ENCODE measurements at places on chromosomes 12 and 14.

- DNase-seq: no peak
Measured at GRCh38 chr12:98085046-98085755, 430.2 kb upstream of the TMPO start.

DNA sequence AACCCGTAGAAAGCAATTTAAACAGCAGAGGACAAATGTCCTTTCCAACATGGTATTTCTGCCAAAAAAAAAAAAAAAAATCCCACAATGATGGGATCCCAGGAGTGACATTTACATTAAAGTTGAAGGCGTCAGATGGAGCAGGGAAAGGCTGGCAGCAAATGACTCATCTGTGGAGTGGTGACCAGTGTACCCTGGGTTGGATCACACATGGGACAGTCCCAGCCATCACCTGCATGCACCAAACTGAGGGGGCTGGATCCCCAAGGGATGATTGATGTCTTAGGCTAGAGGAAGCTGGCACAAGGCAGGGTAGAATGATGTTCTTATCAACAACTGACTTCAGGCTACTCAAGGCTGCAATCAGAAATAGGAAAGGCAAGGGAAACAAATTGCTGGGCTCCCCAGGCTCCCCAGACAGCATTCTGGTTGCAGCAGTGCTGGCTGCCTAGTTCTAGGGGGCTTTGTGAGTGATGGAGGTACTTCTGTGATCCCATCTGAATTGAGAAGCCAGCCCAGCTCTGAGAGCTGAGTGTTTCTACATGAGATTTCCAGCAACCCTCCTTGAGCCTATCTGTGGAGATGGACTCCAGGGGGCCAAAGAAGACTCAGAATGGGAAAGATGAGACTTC lies 117.9 kb downstream of the DPF3 start:
- no peak for DNase-seq

GRCh38 chr12:93080994-93081809 lies 152.1 kb upstream of the EEA1 start:
- peak; percentile 78 for DNase-seq

- DNase-seq: no peak
Measured at GRCh38 chr12:16335838-16336237, 11.6 kb upstream of the MGST1 start.

- DNase-seq: peak; percentile 65
Measured at GRCh38 chr14:99568567-99569560, 35.1 kb downstream of the CCDC85C start.

GRCh38 chr14:31241450-31242114 lies 34.0 kb upstream of the HECTD1 start:
- no peak for DNase-seq

DNA sequence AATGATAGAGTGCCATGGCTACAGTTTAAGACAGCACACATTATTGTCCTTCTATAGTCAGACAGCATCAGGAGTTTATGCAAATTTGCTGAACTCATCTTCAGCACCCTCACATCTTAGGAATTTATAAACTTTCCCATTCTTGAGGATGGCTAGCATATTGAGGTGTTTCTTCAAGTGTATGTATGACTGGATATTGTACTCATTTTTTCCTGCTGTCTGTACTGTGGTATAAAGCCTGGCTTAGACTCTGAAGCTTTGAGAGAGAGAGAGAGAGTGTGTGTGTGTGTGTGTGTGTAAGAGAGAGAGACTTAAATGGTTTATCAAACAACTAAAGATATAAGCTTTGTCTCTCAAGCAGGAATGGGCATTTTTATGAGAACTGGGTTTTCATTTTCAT lies 161.6 kb downstream of the PIK3C2G start:
- peak; percentile 75 for DNase-seq

DNA sequence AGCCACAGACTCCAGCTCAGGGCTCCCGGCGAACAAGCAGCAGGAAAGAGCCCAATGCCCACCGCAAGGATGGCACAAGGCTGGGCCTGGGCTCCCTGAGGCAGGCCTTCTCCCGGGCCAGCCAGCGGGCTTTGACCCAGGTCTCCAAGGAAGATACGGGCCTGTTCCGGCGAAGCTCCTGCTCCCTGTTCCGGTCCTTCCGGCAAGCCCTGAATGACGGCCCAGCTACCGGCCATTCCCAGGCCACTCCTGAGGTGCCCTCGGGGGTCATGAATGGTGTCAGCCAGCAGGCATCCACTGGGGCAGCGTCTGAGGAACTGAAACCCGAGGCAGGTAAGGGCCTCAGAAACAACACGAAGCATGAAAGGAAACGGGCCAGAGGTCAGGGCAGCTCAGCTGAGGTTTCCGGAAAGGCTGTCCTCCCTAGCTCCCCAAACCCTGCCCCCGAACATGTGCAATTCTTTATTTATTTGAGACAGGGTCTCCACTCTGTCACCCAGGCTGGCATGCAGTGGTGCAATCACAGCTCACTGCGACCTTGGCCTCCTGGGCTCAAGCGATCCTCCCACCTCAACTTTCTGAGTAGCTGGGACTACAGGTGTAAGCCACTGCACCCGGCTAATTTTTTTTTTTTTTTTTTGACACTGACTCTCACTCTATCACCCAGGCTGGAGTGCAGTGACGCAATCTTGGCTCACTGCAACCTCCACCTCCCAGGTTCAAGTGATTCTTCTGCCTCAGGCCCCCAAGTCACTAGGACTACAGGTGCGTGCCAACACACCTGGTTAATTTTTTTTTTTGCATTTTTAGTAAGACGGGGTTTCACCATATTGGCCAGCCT lies 6.0 kb downstream of the EXOC3L4 start:
- no peak for DNase-seq

DNA sequence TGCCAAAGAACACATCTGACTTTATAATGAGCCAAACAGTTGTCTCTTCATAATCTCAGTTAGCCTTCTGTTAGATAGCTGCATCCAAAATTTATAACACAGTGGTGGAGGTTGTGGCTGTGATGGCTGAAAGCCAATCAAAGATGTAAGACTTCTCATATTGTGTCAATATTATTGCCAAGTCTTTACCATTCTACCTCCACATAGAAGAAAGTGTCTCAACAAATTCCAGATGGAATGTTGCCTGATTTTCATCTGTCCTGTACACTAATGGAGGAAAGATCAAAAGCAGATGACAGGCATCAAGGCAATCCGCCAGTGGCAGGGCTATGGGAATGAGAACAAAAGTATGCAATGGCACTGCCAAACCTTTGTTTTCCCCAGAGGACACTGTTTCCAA lies 813.1 kb upstream of the NOVA1 start:
- peak; percentile 87 for DNase-seq

- DNase-seq: no peak
Measured at GRCh38 chr14:23564876-23565275, 2.7 kb downstream of the AP1G2 start.

GRCh38 chr14:101490771-101491170 lies 70.5 kb upstream of the DIO3 start:
- DNase-seq: no peak

DNA sequence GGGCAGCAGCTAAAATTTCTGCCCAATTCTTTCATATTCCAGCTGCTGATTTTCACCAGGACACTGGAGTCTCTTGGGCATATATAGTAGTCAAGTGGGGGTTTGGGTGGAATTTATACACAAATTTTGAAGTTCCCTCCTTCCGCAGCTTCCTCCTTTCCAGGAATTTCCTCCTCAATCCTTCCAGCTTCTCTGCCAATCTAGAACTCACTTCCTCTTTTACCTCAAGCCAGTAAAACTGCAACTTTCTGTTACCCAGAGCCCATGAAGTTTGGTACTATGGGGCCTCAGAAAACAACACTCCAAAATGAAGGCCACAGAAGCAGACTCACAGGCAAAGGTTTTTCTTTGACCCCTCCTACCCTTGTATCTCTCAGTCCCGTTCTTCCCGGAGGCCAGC lies 51.7 kb upstream of the G2E3 start:
- no peak for DNase-seq

DNA sequence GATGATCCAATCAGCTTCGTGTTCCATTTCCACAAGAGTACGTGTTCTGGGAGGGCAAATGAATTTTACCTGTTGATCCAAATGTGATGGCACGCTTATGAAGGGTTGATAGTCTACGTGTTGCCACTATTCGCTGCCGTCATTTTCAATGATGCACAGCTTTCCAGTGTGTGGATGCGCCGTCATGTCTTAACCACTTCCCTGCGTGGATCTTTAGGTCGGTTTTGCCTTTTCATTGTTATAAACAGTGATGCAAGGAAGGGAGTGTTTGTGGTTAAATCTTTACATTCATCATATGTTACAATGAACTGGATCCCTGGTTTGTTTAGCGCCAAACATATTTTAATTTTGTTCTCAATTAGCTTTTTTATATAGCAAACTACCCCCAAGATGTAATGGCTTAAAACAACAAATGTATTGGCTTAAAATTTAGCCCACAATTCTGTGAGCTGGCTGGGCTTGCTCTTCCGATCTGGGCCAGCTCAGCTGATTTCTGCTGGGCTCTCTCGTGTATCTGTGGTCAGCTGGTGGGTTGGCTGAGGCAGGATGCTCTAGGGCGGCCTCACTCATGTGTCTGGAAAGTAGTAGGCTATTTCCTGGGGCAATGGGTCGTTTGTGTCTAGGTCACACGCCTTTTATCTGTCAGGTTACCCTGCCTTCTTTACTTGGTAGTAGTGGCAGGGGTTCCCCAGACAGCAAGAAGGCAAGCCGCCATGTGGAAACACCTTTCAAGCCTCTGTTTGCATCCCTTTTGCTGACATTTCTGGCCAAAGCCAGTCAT lies 176.7 kb downstream of the CRADD start:
- DNase-seq: no peak

DNA sequence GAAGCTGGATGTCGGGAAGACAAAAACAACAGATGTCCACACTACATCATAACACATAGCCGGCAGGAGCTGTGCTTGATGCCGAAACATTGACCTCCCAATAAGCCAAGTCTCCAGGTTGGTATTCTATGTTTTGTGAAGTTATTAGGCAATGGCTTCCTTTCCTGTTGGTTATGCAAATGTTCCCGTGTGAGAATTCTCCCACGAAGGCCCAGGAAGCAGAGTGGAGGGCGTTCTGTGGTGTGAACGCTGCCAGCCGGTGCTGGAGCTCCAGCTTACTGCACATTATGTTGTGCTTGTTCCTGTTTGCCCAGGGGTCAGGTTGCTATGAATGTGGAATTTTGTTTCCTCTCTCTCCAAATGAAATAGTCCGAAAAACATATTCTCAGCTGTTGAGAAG lies 156.4 kb upstream of the HMGA2 start:
- DNase-seq: no peak

DNA sequence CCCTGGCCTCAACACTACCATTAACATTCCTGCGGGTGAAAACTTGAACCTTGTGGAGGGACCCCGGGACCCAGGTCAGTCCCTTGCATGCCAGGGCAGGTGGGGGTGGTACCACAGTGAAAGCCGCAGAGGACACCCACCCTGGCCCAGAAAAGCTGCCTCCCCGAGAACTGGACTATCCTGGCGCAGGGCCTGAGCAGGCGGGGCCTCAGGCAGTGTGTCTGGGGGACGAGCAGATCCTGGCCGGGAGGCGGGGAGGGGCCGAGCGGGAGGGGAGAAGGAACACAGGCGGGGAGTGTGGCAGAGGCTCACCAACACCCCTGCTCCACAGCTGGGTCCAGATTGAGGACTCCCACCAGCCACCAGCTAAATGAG lies 10.0 kb downstream of the AHNAK2 start:
- DNase-seq: peak; percentile 62

GRCh38 chr14:99230208-99231151 lies 41.5 kb downstream of the BCL11B start:
- peak; percentile 64 for DNase-seq

- DNase-seq: no peak
Measured at GRCh38 chr12:64616201-64616600, 5.9 kb downstream of the RASSF3 start.

DNA sequence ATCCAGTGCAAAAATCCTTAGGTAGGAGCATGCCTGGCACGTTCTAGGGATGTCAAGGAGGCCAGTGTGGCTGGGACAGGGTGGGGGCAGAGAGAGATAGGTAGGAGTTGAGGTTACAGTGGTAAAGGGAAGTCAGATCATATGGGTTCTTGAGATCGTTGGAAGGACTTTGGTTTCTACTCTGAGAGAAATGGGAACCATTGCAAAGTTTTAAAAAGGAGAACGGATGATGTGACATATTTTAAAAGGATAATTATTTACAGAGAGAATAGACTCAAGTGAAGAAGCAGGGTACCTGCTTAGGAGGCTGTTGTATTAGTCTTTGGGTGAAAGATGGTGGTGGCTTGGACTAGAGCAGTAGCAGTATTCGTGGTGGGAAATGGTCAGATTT lies 47.6 kb upstream of the ATP2B1 start:
- no peak for DNase-seq

DNA sequence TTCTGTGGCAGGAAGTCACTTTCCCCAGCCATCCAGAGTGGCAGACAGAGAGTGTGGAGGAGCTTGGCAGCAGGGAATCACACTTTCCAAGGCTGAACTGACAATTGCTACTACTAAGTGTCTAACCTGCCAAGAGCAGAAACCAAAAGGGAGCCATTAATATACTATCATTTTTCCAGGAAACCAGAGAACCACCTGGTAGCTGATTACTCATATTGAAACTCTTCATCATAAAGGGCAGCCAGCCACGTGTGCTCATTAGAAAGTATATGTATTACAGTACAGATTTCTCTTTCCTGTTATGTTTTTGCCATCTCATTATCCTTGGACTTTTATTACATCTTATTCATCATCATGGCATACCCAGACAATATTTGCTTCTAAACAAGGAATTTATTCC lies 374.9 kb downstream of the GXYLT1 start:
- DNase-seq: no peak

DNA sequence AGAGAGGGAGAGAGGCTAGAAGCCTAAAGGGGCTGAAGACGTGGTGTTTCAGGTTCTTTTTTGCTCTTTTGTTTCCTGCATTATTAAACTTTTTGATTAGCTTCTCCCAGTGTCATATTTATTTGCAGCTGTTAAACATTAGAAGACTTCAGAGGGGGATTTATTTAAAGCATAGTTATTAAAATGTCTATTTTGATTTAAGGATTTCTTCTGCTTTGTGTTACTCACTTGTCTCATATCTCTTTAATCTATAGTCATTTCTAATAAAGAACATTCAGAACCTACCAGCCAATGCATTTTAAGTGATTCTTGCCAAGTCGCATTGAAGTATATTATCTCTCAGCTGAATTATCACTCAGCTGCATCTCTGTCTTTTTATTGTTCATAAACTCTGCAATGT lies 152.0 kb upstream of the DYRK2 start:
- no peak for DNase-seq

- DNase-seq: no peak
Measured at GRCh38 chr12:119393677-119394076, 59.1 kb downstream of the CCDC60 start.
